MG63 (cell line): ENCODE measurements at places on chromosomes 7 and 10.
A peak's percentile ranks its signal among the peaks of the same experiment; 100 is the strongest.

GRCh38 chr7:139774376-139774775 lies 3.4 kb downstream of the HIPK2 start:
- no peak for DNase-seq

- no peak for DNase-seq
These were observed 28.8 kb downstream of the ENO4 start for GRCh38 chr10:116878123-116878522.

DNA sequence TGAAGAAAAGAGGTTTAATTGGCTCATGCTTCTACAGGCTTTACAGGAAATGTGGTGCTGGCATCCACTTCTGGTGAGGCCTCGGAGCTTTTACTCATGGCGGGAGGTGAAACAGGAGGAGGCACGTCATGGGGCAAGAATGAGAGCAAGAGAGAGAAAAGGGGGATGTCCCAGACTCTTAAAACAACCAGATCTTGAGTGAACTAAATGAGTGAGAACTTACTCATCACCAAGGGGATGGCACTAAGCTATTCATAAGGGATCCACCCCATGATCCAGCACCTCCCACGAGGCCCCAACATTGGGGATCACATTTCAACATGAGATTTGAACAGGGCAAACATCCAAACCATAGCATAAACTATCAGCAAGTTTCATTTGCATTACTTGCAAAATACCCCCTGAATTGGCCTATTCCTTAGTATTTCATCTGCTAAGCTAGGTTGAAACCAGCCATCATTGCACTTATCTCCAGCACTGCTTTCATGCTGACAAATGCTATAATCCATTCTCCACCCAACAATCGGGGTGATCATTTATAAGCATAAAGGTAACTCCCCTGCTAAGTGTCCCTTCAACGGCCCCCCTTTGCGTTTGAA lies 179.0 kb downstream of the NOC3L start:
- peak; percentile 94 for DNase-seq

DNA sequence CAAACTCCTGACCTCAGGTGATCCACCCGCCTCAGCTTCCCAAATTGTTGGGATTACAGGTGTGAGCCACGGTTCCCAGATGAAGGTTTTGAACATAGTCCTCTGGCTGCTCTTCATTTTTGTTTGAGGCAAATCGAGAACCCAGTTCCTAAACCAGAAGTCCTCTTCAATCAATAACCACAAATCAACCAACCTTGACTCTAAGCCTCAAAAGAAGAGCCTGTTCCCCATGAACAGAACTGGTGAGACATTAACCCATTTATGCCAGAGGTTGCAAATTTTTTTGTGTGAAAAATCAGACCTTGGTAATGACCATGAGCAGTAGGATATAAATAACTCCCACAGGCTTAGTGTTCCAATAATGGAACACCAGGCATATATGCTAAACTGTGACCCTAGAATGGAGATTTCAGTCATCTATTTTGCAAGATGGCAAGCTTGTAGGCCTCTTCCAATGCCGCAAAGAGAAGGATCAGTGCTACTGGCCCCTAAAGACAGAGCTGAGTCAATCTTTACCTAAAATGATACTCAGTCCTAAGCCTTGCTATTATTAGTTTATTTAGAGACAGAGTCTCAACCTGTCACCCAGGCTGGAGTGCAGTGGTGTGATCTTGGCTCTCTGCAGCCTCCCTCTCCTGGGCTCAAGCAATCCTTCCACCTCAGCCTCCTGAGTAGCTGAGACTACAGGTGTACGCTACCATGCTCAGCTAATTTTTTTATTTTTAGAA lies 15.9 kb downstream of the KPNA7 start:
- DNase-seq = no peak

GRCh38 chr10:96820765-96821164 lies 11.3 kb upstream of the LCOR start:
- no peak for DNase-seq

DNA sequence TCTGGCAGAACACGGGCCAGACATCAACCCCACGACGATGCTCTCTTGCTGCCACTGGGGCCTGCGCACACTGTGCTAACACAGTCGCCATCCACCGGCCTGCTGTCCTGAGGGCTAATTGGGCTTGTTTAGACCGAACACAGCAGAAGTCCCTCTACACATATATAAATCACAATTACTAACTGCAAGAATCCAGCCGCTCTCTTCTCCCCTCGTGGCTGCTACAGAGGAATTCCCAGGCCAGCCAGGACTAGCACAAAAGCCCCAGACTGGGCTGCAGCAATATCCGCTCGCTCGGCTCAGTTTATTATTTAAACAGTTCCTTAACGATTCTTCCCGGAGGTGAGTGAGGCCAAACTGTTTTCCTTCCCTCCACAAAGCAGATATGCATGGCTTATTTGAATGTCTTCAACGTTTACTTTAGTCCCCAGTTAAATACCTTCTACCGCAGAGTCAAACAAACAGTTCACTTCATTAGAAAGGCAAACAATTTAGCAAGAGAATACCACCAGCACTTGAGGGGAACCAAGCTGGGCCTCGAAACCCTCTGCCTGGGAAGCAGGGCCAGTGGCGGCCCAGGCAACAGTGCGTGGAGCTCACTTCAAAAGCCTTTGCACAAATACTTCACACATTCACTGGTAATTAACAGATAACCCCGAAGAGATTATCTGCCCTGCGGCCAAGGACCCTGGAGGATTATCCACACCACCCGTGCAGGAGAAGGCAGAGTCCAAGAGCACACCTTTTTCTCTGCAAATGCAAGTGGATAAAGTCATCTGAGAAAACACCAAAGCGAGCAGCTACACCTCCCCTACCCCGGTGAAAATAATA lies 145.3 kb downstream of the GLI3 start:
- no peak for DNase-seq

DNA sequence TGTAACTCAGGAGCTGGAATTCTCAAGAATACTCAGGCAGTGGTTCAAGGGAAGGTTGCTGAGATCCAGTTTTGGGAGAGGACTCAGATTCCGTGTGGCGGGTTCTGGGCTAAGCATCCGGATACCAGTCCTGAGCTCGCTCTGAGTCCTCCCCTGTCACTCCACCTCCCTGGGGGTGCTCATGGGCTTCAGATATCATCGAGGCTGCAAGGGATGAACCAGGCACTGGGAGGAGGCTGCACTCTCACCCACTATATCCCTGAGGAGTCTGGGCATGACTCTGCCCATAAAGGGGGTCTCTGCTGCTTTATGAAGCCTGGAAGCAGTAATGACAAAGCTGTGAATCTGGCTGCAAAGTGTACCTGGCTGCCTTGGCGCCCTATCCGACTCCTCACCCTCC lies 188.5 kb downstream of the TNS3 start:
- DNase-seq = no peak

GRCh38 chr7:25083201-25083600 lies 41.9 kb downstream of the CYCS start:
- no peak for DNase-seq

DNA sequence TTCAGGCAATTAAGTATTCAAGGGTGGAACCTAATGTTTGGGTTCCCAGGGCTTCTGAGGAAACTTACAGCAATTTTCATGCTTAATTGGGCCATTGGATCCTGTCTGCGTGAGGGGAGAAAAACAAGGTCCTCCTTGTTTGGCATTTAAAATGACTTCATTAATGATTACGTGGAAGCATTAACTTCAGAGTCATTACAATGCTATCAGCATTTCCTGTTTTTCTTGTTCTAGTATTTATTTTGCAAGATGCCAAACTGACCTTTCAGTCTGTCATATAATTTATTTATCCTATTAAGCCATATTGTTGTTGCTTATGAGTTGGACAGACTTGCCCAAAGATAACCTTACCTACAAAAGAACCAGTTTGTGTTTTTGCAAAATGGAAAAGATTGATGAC lies 324.1 kb upstream of the LRRN3 start:
- no peak for DNase-seq

GRCh38 chr7:45174328-45174610 lies 16.7 kb downstream of the RAMP3 start:
- DNase-seq = no peak

- DNase-seq = peak; percentile 94
These were observed 14.4 kb downstream of the DENND2A start for GRCh38 chr7:140625908-140626868.

GRCh38 chr7:2182461-2182860 lies 50.3 kb downstream of the MAD1L1 start:
- DNase-seq = no peak

GRCh38 chr7:133489906-133490305 lies 237.0 kb downstream of the EXOC4 start:
- DNase-seq = no peak

GRCh38 chr7:137992104-137992549 lies 9.8 kb downstream of the CREB3L2 start:
- no peak for DNase-seq

DNA sequence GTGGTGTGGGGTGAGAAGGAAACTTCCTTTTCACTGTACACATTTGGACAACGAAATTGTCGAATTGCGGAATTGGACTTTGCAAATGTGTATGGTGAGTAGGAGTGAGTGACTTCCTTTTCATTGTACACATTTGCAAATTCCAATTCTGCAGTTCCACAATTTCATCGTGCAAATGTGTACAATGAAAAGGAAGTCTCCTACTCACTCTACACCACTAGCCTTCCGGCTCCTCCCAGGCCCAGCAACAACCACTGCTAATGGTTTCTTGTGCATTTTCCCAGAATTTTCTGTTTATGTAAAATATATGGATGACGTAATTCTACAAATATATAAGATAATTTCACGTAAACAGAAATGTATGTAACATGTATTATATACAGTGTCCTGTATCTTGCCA lies 118.5 kb downstream of the ARL4A start:
- no peak for DNase-seq
